ENCODE measurements at places on chromosomes 16 and 17.

GRCh38 chr16:23072084-23072599, 77.1 kb downstream of the USP31 start:
- H3K4me3 ChIP-seq, result no peak overlapping the region
- H3K4me1 ChIP-seq, result peaks cover 7% of the 10 kb centered on the region
- no peaks in the 10 kb centered on the region for H3K27me3 ChIP-seq
- H3K27ac ChIP-seq, result no peak overlapping the region

DNA sequence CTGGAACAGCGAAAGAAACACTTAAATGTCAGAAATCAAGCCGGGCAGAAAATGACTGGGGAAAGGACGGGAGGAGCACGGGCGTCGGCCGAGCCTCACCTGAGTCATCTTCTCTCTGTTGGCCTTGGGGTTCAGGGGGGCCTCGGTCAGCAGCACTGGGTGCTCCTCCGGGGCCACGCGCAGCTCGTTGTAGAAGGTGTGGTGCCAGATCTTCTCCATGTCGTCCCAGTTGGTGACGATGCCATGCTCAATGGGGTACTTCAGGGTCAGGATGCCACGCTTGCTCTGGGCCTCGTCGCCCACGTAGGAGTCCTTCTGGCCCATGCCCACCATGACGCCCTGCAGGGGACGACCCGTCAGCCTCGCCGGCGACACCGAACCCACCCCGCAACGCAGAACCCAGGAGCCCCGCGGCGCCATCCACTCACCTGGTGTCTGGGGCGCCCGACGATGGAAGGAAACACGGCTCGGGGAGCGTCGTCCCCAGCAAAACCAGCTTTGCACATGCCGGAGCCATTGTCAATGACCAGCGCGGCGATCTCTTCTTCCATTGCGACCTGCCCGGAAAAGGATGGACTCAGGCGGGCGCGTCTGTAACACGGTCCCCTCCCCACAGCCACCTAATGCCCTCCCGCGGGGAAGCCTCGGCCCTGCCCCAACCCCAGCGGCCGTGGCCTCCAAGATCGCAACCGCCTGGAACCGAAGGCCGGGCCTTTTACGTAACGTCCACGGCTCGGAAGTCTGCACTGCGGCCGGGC, 616 bp downstream of the ACTG1 start:
- H3K4me3 ChIP-seq, result peak overlapping the region; percentile 100
- H3K4me1 ChIP-seq, result peaks cover 25% of the 10 kb centered on the region

GRCh38 chr17:14813649-14814370, 451.3 kb downstream of the PMP22 start:
- H3K36me3 ChIP-seq, result no peaks in the 10 kb centered on the region
- H3K27ac ChIP-seq, result no peak overlapping the region
- no peaks in the 10 kb centered on the region for H3K27me3 ChIP-seq
- H3K4me3 ChIP-seq, result no peak overlapping the region

DNA sequence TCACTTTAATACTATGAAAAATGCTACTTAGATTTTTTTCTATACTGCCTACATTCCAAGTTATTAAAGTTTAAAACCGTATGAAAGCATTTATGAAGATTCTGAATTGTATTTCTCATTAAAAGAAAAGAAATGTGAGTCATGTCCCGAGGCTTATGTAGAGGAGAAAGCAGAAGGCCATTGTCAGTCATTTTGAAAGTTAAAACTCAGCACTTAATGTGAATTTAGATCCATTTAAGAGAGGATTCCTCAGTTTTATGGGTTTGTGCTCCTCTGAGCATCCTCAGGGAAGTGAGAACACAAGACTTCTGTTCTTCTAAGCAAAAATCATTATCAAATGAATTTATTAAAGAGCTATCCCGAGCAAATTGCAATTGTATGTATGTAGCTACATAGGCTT, 11.8 kb downstream of the C17orf75 start:
- no peaks in the 10 kb centered on the region for H3K4me1 ChIP-seq
- H3K27me3 ChIP-seq, result no peaks in the 10 kb centered on the region
- peaks cover 36% of the 10 kb centered on the region for H3K36me3 ChIP-seq
- DNase-seq, result no peak
- H3K4me3 ChIP-seq, result no peak overlapping the region

DNA sequence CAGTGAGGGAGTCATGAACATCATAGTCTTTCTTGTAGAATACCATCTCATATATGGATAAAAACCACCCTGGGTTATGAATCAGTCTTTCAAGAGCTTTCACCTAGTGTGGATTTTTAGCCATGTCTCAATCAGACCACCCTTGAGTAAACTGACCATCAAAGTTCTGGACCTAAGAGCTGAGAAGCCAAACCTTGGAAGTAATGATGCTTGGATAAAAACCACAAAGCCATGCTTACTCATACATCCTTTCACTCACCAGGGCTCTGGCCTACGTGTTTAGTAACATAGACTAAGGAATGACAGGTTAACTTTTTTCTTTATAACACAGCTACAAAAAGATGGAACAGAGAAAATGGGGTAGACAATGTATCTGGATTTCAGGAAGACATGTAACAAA, 167.2 kb downstream of the STX8 start:
- H3K27ac ChIP-seq, result no peak overlapping the region
- no peaks in the 10 kb centered on the region for H3K27me3 ChIP-seq
- no peak for DNase-seq
- H3K36me3 ChIP-seq, result no peaks in the 10 kb centered on the region

DNA sequence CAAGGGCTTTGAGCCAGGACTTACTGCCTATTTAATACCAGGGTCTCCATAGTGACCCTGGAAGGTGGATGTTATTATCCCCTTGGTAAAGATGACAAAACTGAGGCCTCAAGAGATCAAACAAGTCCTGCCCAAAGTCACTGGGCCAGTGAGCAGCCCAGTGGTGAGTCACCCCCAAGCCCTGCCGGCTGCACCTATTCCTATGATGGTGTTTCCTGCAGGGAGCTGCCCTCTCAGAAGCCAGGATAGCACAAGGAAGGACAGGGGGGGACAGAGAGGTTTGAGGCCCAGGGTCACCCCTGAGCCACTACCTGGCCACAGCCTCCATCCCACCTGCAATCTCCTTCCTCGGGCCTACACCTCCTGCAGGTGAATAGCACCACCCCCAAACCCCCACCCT, 90.9 kb downstream of the SDK2 start:
- H3K27ac ChIP-seq, result no peak overlapping the region
- no peak for DNase-seq
- H3K27me3 ChIP-seq, result no peaks in the 10 kb centered on the region
- H3K36me3 ChIP-seq, result no peaks in the 10 kb centered on the region

Measured in cardiac muscle cell (in vitro differentiated cells and primary cell).